CD4-positive, alpha-beta T cell treated with Interferon alpha-2 for 1 hour (primary cell): ENCODE measurements at places on chromosomes 2 and 18.
A peak's percentile ranks its signal among the peaks of the same experiment; 100 is the strongest.

GRCh38 chr2:187453078-187453641 lies 5.1 kb upstream of the CALCRL start:
- no peak for DNase-seq

GRCh38 chr2:21220930-21221329 lies 97.2 kb downstream of the TDRD15 start:
- no peak for DNase-seq

- no peak for DNase-seq
Observed at GRCh38 chr2:65660340-65660739, 227.9 kb upstream of the SPRED2 start.

- no peak for DNase-seq
Observed at GRCh38 chr2:149857344-149857743, 269.8 kb upstream of the MMADHC start.

DNA sequence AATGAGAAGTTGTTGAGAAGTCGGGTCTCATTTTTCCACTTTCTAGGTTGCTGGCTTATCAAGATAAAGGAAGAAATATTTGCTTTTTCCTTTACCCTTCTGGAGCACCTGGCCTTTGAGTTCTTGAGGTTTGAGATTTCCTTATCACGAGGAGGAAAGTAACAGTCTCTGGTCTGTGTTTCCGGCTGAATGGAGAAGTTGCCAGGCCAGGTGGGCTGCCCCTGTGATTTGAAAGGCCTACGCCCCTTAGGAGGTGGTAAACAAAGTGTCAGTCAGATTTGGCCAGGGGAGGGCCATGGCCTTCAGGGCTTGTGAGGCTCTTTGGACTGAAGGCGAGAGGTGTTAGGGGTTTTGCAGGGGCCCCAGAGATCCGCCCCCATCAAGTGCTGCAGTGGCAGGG lies 156.7 kb upstream of the HAAO start:
- peak; percentile 19 for DNase-seq

DNA sequence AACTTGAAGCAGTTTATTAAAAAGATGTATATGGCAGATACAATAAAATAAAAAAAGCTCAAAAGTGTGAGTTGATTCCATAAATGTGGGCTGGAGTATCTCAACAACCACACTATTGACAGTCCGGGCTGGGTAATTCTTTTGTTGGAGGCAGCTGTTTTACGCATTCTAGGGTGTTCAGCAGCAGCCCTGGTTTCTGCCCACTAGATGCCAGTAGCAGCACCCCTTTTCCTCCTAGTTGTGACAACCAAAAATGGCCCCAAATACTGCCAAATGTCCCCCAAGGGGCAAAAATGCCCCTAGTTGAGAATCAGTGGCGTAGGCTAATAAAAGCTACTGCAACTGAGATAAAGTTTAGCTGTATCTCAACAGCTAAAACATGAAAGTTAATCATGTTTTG lies 44.8 kb downstream of the CHMP3 start:
- peak; percentile 51 for DNase-seq

DNA sequence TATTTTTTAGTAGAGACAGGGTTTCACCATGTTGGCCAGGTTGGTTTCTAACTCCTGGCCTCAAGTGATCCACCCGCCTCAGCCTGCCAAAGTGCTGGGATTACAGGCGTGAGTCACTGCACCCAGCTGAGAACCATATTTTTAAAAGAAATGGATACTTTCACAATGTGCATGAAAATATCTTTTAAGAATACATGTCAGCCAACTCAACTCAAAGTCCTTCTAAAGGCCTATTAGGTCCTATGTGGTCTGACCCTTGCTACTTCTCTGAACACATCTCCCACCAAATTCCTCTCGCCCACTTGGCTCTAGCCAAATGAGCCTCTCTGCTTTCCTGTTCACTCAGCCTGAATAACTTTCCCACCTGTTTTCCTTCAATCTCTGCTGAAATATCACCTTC lies 119.6 kb downstream of the MTX2 start:
- DNase-seq = no peak

DNA sequence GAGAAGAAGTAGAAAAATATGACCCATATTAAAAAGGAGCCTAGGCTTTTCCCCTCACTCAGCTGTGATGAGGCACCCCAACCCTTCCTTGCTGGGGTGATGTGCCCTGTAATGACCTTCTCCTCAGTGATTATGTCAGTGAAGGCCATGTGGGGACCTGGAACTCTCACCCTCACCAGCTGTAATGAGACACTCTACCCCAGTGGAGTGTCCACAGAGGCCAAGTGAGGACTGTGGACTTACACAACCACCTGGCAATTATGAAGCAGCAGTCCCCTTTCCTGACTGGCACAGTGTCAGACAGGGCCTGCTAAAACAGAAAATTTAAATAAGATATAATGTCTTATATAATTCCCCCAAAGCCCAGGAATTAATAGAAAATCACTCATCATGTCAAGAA lies 54.2 kb downstream of the SEMA4F start:
- DNase-seq = no peak

DNA sequence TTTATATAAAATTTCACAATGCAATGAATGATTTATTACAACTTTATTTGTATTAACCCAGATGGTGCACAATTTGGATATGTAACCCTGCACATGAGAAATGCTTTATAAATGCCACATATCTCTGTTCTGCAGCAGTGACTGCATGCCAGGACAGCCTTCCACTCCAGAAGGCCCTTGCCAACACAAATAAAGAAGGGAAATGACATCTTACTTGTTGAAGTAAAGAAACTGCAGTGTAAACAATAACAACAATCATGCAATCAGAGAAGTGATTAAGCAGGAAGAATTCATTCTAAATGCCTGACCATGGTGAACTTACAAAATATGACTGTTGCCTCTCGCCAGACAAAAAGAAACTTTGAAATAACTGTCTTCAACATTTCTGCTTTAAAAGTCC lies 129.9 kb upstream of the CHST9 start:
- DNase-seq = no peak

GRCh38 chr2:217902379-217903141 lies 100.2 kb downstream of the TNS1 start:
- peak; percentile 6 for DNase-seq

GRCh38 chr2:196170213-196170605 lies 1.2 kb downstream of the STK17B start:
- DNase-seq = peak; percentile 69
